ENCODE measurements at places on chromosomes 16 and 17.

DNA sequence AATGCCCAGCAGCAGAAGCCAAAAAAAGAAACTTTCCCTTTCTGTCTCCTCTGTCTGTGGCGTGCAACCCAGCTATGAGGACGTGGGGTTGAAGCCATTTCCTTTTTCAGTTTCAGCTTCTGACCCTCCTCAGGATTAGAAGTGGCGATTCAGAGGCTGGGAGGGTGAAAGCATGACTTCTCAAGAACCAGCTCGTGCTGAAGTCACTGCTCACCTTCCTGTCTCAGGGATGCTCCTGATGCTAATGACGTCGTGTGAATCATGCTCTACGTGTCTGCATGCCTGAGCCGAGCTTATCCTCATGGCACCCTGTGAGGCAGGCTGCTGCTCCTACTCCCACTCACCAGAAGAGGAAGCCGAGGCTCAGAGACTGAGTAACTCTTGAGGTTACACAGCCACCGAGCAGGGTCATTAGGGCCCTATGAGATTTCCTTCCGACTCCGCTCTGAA is 5.7 kb upstream of the LPO start:
- DNase-seq: no peak

- no peak for DNase-seq
Measured at GRCh38 chr16:20781697-20782096, 17.9 kb downstream of the ACSM3 start.

DNA sequence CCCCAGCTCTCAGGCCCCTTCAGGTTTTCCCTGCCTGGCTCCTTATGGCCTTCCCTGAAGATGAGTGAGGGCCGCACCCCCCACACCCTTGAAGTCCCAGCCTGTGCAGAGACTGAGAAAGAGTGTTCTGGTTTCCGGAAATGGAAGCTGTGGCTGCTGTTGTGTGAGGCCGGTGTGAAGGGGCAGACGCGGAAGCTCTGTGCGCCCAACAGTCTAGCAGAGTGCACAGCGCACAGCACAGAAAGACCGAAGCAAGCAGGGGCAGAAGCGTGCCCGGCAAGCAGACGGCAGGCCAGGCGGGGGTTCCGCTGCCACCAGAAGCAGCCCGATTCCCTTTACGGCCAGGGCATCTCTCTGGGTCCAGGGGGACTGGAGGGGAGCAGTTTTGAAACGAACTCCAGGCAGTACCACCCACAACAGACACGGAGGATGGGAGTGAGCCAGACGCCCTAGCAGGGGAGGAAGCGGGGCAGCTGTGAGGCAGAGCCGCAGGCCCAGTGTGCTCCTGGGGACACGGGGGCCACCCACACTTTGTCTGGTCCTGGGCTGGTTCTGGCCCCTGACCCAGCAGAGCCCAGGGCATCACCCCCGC is 16.7 kb downstream of the TPSG1 start:
- no peak for DNase-seq

DNA sequence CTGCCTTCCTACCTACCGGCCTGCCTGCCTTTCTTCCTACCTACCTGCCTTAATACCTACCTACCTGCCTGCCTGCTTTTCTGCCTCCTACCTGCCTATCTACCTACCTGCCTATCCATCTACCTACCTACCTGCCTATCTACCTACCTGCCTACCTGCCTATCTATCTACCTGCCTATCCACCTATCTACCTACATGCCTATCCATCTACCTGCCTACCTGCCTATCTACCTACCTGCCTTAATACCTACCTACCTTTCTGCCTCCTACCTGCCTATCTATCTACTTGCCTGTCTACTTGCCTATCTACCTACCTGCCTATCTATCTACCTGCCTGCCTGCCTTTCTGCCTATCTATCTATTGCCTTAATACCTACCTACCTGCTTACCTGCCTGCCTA is 383.8 kb upstream of the PSMD7 start:
- no peak for DNase-seq

DNA sequence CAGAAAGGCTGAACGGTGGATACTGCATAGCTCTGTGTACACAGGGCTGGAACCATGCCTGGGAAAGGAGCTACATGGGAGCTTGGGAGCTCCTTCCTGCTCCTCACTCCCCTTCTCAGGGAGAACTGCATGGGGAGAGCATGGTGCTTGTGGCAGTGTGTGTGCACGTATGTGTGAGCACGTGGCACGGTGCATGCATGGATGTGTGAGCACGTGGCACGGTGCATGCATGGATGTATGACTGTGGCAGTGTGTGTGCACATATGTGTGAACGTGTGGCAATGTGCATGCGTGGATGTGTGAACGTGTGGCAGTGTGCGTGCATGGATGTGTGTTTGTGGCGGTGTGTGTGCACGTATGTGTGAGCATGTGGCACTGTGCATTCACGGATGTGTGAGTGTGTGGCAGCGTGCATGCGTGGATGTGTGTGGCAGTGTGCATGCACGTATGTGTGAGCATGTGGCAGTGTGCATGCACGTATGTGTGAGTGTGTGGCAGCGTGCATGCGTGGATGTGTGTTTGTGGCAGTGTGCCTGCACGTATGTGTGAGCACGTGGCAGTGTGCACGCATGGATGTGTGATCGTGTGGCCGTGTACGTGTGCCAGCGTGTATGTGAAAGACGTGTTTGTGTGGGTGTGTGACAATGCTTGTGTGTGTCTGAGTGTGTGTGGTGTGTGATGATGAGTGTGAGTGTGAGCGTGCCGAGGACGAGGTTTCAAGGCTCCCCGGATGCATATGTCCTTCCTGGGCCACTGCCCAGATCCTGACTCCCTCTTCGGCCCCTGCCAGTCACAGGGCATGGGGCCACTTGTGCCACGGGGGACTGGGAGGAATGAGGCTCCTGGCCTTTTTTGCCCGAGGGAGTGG is 52.4 kb upstream of the JPH3 start:
- no peak for DNase-seq

GRCh38 chr17:49342575-49342936 is 19.5 kb downstream of the ZNF652 start:
- DNase-seq: no peak

- DNase-seq: no peak
Measured at GRCh38 chr17:82839617-82840292, at the start of gene ZNF750. TSS of gene ZNF750 (minus strand) at chr17:82840022. CDS start at chr17:82832454, 7,568 bp downstream.

- no peak for DNase-seq
Measured at GRCh38 chr17:47197821-47198220, 8.7 kb upstream of the CDC27 start.

GRCh38 chr16:8168016-8168415 is 422.3 kb downstream of the TMEM114 start:
- no peak for DNase-seq

DNA sequence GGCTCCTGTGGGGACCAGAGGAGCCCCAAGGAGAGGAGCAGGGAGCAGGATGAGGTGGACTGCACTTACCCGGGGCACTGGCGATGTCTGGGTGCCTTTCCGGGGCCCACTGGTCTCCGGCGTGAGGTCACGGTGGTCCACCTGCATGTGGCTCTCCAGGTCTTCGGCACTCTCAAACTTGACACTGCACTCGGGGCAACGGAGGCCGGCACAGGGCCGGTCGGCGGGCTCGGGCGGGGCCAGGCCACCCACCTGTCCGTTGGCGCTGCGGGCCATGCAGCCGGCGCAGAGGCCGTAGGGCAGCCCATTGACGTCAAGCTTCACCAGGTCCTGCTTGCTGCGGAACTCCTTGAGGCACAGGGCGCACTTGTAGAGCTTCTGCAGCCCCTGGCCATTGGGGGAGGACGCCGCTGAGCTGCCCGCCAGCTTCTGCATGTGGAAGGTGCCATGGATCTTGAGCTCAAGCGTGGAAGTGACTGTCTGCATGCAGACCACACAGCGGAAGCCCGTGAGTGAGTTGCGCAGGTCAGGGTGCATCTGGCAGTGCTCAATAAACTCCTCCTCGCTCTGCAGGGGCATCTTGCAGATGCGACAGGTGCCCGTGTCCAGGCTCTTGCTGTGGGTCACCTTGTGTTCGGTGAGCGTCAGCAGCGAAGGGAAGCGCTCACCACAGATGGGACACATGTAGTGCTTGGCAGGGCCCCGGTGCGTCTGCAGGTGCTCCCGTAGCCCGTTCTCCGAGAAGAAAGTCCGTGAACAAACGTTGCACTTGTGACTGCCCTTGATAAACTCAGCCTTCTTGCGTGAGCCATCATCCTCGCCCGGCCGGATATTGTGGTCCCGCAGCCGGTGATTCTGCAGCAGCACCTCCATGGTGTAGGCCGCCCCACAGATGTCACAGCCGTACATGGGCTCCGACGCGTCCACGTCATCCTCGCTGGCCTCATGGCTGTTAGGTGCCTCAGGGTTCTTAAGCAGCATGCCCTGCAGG is 220.0 kb downstream of the ZNF423 start:
- no peak for DNase-seq

DNA sequence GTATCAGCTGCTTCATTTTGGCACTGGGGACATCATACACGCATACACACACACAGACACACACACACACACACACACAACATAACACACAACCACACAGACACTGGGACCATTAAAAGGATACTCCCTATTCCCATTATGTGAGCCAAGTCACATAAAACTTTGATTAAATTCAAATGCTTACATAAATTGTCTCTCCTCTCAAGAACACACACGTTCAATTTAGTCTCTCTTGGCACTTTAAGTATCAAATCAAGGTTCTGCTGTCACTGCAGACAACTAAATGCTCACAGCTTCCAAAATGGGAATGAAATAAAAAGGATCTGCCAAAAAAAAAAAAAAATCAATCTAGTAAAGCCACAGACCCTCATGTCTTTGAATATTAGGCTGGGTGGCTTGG is 184.9 kb downstream of the RBFOX1 start:
- DNase-seq: no peak

GRCh38 chr16:54647725-54648221 is 282.9 kb upstream of the IRX5 start:
- DNase-seq: no peak

GRCh38 chr16:50592996-50593395 is 44.8 kb downstream of the NKD1 start:
- no peak for DNase-seq

DNA sequence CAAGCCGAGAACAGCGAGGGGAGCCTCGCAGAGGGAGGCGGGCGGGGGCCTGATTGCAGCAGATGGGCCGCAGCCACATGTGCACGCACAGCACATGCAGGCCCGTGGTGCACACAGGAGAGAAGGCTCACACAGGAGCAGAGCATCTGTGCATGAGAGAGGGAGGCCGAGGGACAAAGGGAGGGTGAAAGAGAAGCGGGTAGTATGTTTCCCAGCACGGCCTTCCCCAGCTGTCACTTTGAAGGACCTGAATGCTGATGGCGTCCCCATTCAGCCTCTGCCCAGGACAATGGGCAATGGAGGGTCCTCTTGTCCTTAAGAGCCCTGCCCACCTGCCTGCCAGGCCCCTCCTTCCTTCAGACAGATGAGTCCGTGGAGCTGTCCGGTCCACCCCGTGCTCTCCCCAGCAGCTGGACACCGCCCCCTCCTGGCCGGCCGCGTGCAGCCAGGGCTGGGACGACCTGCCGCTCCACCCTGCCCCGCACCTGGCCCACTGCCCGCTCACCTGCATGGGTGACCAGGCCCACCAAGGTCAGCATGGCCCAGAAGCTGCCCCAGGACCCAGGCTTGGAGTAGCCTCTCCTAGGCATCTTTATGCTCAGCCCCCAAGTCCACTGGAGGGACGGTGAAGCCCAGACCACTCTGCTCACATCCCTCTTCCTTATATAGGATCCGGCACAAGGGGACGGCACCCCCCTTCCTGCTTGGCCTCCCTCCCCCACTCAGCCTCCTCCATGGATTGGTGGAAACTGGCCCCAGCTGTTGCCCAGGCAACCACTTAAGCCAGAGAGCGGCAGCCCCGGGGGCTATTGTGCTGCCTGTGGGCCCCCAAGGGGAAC is at the start of gene BTBD17:
BTBD17 (minus strand) TSS at position 639 of the 839 bp plus-strand sequence; CDS start at position 590, 49 bp downstream.
- DNase-seq: no peak

GRCh38 chr17:39607057-39607850 is 466 bp downstream of the NEUROD2 start:
- no peak for DNase-seq

GRCh38 chr16:2500430-2500917 is 13.3 kb upstream of the ATP6V0C start:
- DNase-seq: no peak

- no peak for DNase-seq
Measured at GRCh38 chr16:22210285-22210684, 4.2 kb downstream of the EEF2K start.

- DNase-seq: no peak
Measured at GRCh38 chr16:31568577-31569359, 41.1 kb downstream of the AHSP start.

DNA sequence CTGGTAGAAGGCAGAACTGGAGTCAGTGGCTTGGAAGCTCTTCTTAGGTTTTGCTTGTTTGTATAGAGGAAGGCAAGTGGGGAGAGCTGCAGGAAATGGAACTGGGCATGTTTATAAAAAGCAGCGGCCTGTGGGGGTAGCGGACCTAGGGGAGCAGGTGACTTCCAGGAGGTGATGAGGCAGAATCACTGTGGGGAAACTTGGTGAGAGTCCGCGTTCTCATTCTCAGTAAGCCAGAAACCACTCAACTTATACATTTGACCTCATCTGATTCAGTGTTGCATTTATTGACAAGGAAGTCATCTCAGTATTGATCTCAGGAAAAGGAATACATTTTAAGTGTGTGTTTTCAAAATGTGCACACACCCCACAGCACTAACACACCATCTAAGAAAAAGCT is 299.8 kb downstream of the CNTNAP4 start:
- no peak for DNase-seq

DNA sequence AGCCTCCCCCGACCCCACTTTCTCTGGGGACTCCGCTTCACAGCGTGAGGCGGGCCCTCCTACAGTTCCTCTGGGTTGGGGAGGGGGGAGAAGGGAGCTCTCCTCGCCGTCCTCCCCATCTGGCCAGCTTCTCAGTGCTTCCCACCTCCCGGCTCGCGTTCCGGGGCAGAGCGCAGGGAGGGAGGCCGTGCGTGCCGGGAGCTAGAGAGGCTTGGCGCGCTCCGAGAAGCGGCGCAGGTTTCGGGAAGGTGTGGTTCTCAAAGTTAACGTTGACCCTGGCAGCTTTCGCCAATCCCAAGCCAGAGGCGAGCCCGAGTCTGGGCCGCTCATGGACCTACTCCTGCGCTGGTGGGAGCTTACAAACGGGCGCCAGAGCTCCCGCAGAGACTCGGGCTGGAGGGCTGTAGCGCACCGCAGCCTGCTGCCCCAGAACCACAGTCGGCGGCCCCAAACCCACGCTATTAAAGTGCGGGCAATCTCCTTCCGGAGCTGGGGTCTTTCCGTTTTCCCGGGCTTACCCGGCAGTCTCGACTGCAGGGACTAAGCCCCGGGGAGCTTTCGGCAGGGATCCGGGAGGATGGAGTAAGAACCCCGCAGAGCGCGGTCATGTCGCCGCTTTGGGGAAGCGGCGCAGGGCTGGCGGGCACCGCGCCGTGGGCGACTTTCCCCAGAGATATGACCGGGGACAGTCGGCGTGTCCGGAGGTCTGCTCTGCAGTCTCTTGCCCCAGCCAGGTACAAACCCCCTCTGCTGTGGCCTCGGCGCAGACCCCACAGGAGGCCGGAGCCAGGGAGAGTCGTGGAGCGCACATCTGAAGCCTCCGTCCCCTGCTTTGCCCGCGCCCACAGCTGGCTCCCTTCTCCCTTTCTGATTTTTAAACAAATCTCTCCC is 787 bp downstream of the CDH11 start:
- DNase-seq: no peak

- DNase-seq: no peak
Measured at GRCh38 chr16:23323224-23324030, 21.3 kb downstream of the SCNN1B start.

GRCh38 chr17:57130708-57131461 is 45.8 kb downstream of the AKAP1 start:
- peak; percentile 74 for DNase-seq

- no peak for DNase-seq
Measured at GRCh38 chr16:55470533-55471371, 8.2 kb upstream of the MMP2 start.

GRCh38 chr17:61498042-61498994 is 46.1 kb downstream of the TBX4 start:
- no peak for DNase-seq
